Non-pigmented ciliary epithelial cell (primary cell): ENCODE measurements at places on chromosomes 5 and 9.

DNA sequence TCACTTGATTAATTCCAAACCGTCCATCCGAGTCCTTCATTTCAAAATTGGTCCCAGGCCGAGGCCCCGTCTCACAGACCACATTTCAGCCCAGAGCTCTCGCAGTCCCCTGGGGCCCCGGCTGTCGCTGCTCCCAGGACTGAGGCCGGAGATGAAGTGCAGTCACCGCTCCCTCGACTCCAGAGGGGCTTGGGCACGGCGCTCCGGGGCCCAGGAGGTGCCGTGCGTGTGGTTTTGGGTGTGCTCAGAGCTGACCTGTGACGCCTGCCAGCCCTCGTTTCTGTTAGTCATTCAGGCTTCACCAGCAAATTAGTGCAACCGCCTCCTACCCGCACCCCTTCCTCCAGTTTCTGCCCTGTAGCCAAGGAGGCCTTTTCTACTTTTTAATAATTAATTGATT, 48.7 kb upstream of the PHYKPL start:
- DNase-seq = no peak

DNA sequence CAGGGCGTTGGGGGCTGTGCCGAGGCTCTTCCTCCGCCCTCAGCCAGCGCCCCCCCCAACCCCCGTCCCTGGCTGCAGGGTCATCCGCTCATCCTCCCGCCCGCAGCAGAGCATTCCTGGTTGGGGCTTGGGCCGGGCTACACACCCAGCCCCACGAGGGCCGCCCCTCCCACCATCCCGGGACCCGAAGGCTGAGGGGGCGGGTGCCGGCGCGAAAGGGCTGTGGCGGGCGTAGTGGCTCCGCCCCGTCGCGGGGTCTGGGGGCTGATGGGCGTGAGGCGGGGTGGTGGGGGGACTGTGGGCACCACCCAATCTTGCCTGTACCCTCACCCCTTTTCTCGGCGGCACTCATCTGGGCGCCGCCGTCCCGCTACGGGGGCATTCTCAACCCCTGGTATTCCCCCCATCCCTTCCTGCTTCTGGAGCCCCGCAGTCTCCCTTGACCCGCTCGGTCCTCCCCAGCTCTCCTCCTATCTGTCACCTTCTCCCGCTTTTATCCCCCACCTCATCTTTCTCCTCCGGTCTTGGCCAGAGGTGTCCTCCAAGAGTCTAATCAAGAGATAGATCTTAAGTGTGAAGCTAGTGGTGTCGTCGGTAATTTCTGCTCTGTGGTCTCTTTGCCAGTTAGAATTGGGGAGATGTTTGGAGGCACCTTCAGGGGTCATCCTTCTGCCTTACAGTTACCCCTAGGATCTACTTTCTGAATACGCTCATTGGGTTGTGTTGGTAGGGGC, 1.6 kb downstream of the FER start:
- no peak for DNase-seq

GRCh38 chr9:83714329-83714728, 6.6 kb upstream of the UBQLN1 start:
- no peak for DNase-seq

DNA sequence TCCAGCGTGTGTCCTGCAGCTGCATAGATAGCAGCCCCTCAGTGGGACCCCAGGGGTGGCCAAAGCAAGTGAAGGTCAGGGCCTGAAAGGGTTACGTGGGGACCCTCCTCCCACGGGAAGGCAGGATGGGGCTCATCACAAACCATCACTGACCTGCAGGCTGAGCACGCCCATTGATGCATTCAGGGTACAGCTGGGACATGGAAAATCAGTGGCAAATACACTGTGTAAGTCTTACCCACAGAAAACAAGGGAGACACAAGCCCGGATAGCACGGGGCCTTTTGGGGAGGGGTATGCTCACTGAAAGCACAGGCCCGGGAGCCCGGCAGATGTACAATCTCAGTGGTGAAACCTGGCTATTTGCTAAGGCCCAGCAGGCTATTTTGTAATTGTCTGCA, 49.1 kb downstream of the SEMA4D start:
- no peak for DNase-seq

GRCh38 chr5:150509992-150510391, 2.1 kb downstream of the NDST1 start:
- no peak for DNase-seq

GRCh38 chr5:179152144-179152895, 92.1 kb downstream of the ZNF354C start:
- DNase-seq = no peak

DNA sequence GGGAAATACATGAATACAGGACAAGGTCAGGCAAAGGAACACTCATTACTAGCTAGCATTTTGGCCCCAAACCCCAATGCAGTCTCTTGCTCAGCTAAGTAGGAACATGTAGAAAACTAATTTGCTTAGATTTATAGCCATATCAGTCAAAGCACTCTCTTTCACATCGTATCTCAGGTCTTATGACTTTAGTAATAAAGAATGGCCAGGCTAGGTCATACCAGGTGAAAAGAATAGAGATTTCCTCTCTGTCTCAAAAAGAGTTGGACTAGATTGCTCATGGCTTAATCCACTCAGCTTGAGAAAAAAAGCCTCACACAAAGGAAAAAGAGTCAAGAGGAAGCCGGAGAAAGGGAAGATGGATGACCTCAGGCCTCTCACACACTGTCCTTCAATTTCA, 772.7 kb upstream of the SEMA6A start:
- no peak for DNase-seq

- no peak for DNase-seq
Measured at GRCh38 chr5:55847837-55848236, 3.3 kb upstream of the IL31RA start.

DNA sequence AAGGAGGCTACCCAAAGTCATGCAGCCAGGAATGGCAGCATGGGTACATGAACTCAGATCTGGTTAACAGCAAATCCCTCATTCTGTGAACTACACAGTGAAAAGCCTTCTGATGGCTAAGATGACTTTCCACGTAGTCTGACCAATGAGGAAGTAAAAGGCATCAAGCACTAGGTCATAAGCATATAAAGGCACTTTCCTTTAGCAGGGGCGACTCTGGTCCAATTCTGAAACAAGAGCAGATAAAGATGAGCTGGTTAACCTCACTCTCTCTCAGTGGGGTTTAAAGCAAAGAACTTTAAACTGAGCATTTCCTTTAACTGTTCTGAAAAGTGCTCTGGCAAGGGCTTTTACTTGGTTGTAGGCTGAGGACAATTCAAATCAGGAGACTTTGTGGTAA, 21.1 kb downstream of the PSMB7 start:
- no peak for DNase-seq

DNA sequence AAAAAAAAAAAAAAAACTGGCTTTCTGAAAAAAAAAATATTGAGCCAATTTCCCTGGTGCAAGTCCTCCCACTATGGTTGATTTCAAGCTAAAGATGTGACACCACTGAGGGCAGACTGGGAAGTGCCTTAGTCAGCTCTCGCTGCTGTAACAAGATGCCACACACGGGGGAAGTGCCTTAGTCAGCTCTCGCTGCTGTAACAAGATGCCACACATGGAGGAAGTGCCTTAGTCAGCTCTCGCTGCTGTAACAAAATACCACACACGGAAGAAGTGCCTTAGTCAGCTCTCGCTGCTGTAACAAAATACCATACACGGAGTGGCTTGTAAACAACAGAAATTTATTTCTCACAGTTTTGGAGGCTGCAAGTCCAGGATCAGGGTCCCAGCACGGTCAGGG, 23.4 kb downstream of the BTNL9 start:
- no peak for DNase-seq

DNA sequence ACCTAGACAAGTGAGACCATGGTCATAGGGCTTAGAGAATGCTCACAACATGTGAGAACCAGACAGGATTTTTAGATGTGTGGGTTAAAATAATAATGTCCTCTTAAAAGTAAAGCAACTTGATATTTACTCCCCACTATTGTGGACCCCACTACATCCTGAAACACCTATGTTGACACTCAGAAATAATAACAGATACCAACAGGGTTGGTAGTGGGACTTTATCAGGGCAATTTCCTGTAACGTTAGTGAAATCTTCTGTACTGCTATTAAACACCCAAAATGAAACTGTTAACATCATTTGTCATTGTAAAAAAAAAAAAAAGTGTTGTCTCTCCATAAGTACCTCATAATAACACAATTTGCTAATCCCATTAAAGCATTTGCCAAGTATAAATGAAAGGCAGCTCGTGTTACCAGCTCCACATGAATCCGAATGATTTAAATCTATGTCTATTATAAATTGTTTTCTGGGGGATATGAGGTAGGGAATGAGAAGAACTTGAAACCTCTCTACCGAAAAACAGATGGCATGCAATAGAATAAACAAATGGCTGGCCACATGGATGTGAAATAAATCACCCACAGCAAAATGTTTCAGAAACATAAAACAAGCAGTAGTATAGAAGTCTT, 285.9 kb downstream of the ARHGEF28 start:
- DNase-seq = no peak

- no peak for DNase-seq
Measured at GRCh38 chr9:69190863-69191181, 16.7 kb downstream of the TJP2 start.

DNA sequence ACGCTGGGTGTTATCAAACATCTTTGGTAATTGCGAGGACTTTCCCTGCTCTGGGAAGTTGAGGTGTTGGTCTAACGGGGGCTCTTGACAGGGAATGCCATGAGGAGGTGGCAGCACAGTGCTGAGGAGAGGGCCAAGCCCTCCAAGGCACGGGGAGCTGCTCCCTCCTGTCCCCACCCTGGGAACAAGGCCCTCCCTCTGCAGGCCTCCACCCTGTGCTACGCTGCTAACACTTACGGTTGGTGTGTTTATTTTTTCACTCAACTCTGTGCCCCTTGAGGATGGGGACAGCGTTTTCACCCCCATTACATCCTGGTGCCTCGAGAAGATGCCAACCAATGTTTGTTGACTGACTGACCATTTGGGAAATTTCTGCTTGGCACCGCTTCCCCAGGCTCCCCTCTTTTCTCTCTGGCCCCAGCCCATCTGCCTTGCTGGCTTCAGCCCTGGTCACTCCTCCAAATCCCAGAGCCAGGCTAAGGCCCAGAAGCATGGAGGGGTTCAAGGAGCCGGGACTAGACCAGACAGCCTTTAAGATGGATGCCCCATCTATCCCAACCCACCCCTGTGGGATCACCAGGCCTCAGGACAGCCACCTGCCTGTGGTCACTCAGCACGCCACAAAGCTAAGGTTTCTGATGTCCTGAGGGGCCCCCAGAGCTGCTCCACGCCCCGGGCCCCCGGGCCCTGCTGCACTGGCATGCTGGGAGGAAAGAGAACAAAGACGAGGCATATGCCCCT, 125.7 kb downstream of the BARX1 start:
- DNase-seq = no peak

DNA sequence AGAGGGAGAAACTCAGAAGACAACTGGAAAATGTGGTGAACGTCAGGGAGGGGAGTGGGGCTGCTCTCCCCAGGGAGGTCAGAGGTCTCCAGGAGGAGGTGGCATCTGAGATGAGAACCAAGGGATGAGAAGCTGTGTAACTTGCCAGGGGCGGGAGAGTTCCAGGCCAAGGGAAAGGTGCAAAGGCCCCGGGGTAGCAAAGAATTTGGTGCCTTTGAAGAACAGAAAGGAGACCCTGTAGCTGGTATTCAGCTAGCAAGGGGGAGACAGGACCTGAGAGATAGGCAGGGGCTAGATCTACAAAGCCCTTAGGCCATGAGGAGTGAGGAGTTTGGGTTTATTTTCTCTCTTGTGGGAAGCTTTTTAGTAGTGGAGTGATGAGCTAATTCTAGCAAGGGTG, 3.3 kb downstream of the DNM1 start:
- DNase-seq = no peak
